ENCODE measurements at places on chromosomes 2 and 18.

DNA sequence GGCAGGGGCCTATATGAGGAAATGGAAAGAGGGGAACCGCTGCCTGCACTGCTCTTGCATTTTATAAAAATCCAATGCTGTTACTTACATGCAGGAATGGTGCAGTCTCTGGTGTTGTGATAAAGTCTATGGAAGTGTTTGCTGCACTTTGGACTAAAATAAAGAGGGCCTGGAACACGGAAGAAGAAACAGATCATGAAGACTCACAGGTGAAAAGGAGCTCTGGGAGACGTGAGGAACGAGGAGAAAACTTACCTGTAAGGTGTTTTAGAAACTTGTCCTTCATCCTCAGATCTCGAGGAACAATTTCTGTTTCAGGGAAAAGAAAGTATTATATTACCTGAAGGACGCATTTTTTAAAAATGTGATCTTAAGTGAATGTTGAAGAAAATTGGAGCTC lies 1.9 kb downstream of the ALKAL2 start:
- DNase-seq = no peak

- no peak for DNase-seq
Measured at GRCh38 chr2:126752876-126753275, 96.9 kb downstream of the GYPC start.

DNA sequence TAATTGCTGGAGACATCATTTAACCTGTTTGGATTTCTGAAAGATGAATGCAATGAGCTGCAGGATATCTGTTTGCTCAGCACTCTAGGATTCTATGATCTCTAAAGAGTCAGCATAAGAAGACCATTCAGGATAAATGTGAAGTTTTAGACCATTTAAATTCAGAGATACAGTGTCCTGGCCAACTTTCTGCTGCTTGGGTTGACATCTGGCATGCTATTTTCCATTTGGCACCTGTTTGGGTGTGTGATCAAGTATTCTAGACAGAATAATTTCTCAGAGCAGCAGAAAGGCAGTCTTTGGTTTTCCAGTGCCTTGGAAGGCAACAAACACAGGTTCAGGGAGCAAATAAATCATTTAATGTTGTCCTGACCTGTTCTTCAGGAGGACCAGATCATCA lies 144.8 kb upstream of the NDUFV2 start:
- no peak for DNase-seq

DNA sequence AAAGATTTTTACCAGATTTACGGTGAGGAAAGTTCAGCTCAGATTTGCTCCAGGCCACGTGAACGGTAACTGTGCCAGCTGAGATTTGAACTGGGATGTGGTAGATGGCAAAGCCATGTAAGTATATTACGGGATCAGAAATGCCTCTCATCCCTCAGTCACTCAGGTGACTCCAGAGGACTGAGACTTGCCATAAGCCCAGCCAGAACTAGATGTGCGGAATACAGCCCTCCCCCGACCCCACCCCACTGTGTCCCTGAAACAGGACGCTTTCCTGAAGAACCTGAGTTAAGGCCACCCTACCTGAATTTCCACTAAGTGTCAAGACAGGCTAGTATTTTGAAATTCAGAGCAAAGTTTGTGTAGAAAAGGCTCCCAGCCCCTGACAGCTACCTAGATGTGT lies 1.3 kb upstream of the FHL2 start:
- no peak for DNase-seq

- DNase-seq = no peak
Measured at GRCh38 chr2:239381709-239382134, 19.1 kb downstream of the HDAC4 start.

GRCh38 chr2:98026292-98026691 lies 30.5 kb upstream of the TMEM131 start:
- DNase-seq = no peak

- no peak for DNase-seq
Measured at GRCh38 chr2:40421631-40422297, 30.1 kb downstream of the SLC8A1 start.

DNA sequence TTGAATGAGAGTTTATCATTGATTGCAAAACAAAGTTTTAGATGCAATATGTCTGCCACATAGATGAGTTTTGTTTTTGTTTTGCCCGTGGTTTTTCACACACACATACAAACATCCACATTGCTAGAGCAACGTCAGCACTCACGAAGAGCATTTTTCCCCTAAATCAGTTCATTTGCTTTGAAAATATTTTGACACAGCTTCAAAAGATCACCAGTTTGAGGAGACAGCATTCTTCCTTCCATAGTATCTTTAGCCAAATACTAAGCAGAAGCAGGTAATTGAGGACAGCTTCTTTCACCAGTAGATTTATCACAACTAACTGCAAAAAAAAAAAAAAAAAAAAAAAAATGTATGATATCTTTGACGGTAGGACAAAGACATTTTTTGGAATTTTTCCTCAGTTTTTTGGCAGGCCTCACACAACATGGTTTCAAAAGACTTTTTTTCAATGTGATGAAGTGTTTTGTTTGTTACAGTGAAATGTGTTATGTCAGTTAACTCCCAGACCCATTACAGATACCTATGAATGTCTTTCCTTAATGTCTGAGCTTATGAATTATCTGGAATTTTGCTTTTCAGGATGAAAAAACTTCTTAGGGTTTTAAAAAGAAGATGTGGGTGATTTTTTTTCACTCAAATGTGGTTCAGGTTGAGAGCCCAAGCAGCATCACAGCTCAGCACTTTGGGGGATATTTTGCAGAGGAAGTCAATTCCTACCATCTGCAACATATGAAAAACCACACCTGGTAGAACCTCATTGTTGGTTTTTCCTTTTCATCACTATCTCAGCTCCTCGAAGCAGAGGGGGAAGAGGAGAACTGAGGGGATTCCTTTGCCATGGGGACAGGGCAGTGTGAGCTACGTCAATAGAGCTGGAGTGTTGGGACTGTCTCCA lies 31.6 kb downstream of the AOX1 start:
- no peak for DNase-seq

DNA sequence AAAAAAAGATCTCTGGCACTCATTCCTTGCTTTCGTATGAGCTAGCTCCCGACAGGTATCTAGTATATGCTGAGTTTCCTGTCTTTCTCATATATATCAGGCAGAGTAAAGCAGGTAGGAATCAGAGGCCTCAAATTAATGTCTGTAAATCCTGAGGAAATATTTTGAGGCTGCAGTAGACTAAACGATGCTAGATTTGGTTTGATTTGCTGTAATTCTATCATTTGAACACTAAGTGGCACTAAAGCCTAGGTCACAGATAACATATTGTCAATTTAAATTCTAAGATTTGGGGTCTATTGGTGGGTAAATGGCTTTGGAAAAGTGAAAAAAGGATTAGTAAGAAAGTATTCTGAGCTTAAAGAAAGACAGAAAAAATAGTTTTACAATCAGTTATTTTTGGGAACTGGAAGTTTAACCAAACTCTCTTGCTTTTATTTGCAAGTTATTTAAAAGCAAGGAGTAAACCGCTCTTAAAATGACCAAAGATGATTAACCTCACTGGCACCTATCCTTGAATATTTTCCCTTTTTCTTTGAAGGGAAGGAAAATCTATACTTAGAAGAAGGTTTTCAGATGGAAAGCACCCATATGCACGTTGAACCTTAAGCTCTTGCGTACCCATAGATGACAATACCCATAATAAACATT lies 37.6 kb upstream of the SLC4A10 start:
- no peak for DNase-seq

DNA sequence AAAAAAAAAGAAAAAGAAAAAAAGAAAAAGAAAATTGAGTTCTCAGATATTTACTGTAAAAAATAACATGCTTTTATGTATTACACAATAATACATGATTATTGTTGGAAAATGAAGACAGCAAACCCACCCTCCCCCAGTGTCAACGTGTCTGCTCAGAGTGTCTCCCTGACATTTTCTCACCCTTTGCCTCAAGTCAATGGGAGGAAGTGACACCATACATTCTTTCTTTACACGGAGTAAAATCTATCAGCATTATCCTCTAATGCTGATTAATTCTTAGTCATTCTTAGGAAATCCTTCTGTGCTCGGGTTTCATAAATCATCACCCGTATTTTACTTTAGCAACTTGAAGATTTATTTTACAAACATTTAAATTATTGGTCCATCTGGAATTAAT lies 32.0 kb downstream of the CTAGE1 start:
- no peak for DNase-seq

GRCh38 chr18:48666613-48667012 lies 127.8 kb downstream of the CTIF start:
- DNase-seq = no peak

DNA sequence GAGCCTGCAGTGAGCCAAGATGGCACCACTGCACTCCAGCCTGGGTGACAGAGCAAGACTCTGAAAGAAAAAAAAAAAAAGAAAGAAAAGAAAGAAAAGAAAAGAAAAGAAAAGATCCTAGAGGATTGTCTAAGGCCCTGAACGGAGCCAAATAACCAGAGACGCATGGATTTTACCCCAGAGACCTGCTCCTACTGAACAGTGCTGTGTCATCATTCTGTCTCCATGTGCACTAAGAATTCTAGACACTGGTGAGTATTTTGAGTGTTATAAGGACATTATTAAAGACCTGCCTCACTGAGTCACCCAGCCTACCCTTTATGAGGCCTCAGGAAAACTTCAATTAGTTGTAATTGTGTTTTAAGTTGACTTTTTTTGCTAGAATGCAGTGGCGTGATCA lies 61.9 kb upstream of the RIOK3 start:
- DNase-seq = no peak

- DNase-seq = no peak
Measured at GRCh38 chr2:111019381-111019780, 101.3 kb upstream of the BCL2L11 start.

- no peak for DNase-seq
Measured at GRCh38 chr2:144086965-144087364, 433.0 kb downstream of the ZEB2 start.

DNA sequence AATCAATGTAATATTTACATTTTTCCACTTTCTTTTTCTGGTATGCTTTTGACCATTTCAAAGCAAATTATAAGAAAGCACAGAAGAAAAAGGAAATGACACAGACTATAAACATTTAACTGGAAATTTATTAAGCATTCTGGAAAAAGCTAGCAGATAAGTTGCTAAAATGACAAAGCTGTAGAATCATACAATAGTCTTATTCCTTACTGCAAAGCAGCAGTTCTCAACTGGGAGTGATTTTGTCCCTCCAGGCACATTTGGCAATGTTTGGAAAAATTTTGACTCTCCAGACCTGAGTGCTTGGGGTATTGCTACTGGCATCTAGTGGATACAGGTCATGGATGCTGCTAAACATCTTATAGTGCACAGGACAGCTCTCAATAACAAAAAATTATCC lies 75.1 kb downstream of the MBD5 start:
- no peak for DNase-seq

GRCh38 chr2:174485788-174486562 lies 854 bp downstream of the GPR155 start:
- DNase-seq = peak; percentile 46

DNA sequence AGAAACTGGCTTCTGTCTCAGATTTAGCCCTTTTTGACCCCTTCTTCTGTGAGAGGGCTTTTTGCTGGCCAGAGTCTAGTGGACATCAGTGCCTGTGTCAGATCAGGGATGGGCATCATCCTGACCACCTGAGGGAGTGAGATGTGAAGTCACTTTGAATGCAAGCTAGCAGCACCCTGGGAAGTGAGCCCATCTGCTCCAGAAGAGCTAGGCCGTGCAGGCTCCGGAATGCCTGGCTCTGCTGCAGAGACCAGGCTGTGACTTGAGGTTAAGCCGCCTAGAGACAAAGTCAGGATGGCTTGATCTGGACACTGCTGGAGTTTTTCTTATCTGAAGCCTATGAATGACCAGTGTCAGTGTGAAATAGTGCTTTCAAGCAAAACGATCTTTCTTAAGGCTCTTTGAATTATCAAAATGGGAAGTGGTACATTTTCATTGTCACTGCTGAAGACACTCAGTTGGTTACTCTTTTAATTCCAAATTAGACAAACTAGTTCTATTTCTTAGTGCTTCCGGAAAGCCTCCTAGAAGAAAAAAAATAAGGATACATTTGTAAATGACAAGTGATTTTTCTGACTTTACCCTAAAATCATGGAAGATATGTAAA lies 20.8 kb downstream of the DGUOK start:
- no peak for DNase-seq

DNA sequence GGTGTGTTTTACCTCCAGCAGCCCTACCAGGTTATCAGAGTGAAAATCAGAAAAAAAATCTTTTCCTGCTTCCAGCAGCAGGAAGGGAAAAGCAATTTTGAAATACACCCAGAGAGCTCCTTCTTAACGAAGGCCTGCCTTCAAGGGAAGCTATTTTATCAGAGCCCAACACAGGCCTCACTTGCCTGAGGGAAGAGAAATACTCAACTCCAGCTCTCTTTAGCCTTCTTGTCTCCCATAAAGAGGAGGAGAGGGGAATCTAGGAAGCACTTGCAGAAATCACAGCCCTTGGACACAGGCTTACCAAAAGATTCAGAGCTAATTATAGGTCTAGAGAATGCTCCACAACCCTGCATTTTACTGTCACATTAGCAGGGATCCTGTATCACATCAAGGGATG lies 896.1 kb upstream of the CNTNAP5 start:
- no peak for DNase-seq

DNA sequence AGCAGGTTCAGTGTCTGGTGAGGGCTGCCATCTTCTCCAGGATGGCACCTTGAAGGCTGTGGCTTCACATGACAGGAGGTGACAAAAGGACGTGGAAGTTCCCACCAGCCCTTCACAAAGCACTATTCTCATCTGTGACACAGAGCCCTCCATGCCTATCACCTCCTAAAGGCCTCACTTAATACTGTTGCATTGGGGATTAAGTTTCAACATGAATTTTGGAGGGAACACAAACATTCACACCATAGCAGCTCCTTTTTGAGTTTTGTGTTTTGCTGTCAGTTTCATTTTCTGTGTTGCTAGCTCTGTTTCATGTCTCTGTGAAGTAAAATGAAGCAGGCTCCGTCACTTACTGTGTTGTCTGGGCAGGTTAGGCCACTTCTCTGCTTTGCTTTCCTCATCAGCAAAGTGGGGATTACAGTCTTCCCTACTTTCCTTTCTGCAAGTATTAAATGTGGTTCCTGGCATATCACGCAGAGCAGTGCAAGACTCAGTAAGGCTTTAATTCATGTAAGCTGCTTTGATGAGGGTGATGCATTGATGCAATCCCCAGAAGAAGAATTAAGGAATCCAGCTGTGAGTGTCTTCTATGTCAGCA lies 31.6 kb downstream of the LIMS1 start:
- no peak for DNase-seq

- DNase-seq = no peak
Measured at GRCh38 chr2:120442923-120443571, 97.1 kb downstream of the INHBB start.

- no peak for DNase-seq
Measured at GRCh38 chr18:45688833-45689232, 35.1 kb upstream of the SLC14A1 start.

GRCh38 chr18:40866013-40866645 lies 1088.9 kb upstream of the PIK3C3 start:
- DNase-seq = no peak

DNA sequence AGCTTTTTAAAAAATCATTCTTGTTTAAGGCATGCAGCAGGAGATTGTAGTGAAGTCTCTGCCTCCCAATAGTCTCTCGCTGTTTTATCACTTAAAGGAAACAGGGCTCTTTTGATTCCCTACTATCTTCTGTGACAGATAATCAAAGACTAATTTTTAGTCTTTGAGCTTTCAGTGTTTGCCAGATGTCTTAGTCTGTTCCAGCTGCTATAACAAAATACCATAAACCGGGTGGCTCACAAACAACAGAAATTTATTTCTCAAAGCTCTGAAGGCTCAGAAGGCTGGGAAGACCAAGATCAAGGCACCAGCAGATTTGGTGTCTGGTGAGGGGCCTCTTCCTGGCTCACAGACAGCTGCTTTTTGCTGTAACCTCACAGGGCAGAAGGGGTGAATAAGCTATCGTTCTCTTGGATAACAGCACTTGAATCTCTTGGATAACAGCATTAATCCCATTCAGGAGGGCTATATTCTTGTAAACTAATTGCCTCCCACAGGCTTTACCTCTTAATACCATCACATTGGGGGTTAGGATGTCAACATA lies 37.8 kb upstream of the STAT4 start:
- DNase-seq = no peak
